ENCODE measurements at places on chromosomes 16 and 17. TPM values are rescaled to one million over a fixed set of nuclear protein-coding genes. Genes with fewer than 3 reads are reported as not detected.

EPX gene
- not detected for total RNA-seq

MT4 gene
- not detected for total RNA-seq

MYOCD gene
- 91.6 TPM for total RNA-seq

TLCD3B gene
- not detected for total RNA-seq

DNA sequence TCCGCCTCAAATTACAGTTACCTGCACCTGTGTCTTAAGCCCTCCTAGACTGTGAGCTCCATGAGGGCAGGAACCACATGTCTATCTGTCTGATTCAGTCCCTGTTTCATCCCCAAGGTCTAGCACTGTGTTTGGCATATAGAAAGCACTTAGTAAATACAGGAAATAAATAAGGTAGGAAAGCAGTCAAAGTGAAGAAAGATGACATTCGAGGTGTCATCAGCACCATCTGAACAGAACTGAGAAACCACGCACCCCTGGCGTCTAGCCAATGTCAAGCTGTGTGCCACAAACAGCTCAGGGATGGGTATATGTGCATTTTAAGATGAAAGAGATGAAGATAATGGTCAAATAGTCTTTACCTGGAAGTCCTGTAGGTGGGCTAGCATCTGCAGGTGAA, 79.6 kb upstream of the ATP2A3 start:
- DNase-seq, result no peak

DNA sequence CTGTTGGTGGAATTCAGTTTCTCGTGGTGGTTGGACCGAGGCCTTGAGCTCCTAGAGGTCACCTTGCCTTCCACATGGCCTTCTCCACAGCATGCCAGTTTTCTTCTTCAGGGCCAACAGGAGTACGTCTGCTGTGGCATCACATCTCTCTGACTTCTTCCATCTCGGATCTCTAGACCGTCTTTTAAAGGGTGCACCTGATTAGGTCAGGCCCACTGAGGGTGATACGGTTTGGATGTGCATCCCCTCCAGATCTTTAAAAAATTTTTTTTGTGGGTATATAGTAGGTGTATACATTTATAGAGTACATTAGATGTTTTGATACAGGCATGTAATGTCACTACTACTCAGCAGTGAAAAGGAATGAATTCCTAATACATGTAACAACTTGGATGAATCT, 58.3 kb upstream of the BRD7 start:
- DNase-seq, result no peak

- no peak for DNase-seq
Measured at GRCh38 chr17:68094481-68095078, 59.0 kb downstream of the KPNA2 start.

DNA sequence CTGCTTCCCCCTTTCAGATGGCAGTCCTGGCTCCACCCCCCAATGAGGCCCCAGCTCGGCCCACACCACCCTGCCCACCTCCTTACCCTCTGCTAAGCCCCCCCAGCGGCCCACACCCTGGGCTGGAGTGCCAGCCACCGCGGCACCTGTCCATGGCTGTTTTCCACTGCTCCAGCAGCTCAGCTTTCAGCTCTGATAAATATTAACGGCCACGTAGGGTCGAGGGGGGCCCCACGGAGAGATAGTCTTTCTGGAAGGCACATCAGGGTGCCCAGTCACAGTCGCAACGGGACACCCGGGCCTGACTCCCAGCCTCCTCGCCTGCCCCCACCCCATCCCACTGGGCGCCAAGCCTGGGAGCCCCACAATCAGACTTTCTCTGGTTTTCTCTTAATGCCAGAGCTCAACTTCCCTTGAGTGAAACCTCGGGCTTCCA, 46.5 kb upstream of the CIBAR2 start:
- no peak for DNase-seq

DNA sequence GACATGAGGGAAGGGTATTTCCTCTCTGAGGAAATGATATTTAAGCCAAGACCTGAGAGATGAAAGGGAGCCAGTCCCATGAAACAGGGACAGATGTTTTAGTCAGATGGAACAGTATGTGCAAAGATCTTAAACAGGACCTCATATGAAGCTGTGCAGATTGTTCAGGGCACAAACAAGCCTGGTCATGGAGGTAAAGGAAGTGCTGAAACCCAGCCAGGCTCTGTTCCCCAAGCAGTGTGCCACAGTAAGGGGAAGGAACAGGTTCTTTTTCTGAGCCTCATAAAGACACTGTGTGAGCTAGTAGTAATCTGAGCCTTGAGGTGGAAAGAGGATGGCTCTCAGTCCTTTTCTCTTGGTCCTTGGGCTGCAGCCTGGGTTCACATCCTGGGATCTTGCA, 159.9 kb downstream of the ANKFN1 start:
- DNase-seq, result no peak

- DNase-seq, result no peak
Measured at GRCh38 chr17:71423871-71424546, 696.8 kb upstream of the SOX9 start.

DNA sequence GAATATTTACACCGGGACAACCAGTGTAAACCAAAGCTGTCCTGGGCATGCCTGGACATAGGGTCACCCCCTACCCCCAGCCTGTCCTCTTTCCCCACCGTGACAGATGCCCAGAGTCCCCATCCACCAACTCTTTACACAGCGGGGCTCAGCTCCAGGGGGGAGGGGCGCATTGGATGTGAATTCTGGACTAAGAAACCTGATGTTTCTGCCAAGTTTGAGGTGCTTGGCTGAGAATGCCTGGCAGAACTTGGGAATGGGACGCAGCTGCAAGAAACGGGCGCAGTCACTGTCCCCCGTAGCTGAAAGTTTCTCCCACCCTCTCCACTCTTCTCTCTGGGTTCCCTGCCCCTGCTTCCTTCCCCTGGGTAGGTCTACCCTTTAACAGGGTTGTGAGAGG, 68.0 kb upstream of the CDC42EP4 start:
- DNase-seq, result no peak

DNA sequence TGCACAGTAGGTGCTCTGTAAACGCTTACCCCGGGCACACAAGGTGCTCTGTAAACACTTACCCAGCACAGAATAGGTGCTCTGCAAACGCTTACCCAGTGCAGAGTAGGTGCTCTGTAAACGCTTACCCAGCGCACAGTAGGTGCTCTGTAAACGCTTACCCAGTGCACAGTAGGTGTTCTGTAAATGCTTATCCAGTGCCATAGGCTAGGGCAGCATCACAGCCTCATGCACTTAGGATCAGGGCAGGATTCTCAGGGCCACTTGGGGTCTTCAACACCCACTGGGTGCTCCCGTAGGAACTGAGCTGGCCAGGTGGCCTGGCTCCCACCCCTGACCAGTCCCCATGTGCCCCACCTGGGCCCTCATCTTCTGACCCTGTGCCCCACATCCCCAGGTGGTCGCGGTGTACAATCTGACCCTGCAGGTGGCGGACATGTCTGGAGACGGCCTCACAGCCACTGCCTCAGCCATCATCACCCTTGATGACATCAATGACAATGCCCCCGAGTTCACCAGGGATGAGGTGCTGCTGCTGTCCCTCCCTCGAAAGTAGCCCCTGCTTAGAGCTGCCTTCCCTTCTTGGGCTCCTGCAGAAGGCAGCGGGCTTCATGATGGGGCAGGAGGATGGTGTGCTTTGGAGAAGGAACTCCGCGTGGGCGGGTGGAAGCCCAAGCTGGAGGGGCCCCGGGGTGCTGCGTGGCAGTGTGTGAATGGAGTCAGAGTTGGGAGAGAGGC, 13.1 kb downstream of the SLC22A31 start:
- no peak for DNase-seq

DNA sequence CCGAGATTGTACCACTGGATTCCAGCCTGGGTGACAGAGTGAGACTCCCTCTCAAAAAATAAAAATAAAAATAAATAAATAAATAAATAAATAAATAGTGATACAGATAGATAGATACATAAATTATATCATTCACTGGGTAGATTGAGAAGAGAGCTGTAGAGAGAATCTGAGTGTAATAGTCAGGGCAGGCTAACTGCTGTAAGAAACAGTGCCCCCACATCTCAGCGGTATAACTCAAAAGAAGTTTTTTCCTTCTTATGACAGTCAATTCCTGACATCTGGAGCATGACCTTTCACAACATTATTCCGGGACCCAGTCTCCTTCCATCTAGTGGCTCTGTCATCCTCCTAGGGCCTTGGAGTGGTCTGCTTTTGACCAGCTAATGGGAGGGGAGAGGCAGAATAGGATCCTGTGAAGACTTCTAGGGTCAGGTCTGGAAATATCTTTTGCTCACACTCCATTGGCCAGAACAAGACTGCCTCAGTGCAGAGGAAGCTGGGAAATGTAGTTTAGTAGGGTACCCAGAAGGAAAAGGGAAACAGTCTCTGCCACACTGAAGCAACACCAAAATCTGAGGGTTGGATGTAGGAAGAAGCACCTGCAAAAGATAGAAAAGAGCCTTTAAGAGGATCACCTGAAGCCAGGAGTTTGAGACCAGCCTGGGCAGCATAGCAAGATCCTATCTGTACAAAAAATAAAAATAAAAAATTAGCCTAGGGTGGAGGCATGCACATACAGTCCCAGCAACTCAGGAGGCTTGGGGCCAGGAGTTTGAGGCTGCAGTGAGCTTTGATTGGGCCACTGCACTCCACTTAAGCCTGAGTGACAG, 3.0 kb upstream of the QPRT start:
- no peak for DNase-seq

DNA sequence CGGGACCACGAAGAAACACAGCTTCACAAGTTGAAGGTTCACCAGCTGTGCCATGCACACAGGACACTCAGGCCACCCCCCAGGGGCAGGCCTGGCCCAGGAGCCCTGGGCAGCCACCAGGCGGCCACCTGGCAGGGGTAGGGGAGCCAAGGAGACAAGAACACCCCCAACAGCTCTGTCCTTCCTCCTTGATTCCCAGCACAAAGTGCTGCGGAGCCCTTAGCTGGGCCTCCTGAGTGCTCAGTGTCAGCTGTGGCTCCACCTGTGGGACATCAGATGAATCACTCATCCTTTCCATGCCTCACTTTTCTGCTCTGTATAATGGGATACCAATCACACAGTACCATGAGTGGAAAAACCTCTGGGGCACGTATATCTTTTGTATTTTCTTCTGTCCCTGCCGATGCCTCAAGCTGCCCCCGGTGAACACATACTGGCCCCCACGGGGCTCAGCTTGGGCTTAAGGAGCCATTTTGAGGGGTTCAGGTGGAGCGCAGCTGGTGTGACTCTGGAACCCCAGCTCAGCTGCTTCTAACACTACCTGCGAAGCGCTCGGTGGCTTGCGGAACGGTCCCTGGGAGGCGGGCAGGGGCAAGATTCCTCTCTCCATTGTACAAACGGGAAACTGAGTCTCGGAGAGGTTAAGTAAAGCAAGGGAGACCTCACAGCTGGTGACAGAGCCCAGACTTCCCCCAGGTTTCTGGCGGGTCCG, 12.0 kb downstream of the GALK1 start:
- no peak for DNase-seq

DNA sequence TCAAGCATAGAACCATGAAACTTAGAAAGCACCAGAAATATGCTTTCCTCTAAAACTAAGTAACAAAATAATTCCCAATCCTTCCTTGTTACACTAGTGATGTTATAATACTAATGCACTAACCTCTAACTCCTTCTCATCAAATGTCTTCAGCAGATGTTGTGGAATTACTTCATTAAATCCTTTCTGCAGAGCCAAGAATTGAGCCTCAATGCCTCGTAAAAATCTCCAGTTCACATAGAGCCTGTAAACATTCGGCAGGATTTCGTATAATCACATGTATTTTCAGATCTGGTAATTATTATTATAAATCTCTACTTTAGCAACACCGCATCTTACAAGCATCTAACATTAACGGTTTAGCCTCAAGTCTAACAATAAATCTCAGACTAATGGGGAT, 44.7 kb downstream of the CEP95 start:
- no peak for DNase-seq
